Kidney (tissue), 22 donors: ENCODE measurements at places on chromosomes 7 and 10. TPM values are rescaled to one million over a fixed set of nuclear protein-coding genes. Genes with fewer than 3 reads are reported as not detected.

Gene FRMPD2
- total RNA-seq: 0.47 TPM

Gene FAM180A
- 1.7 TPM for total RNA-seq

Gene VAX1
- not detected for total RNA-seq

Gene DPP6
- 1.8 TPM for total RNA-seq

Gene GNGT1
- total RNA-seq: 0.35 TPM

Gene YAE1
- 19.7 TPM for total RNA-seq

Gene ANXA8L1
- total RNA-seq: not detected

Gene INHBA
- 5.9 TPM for total RNA-seq

GRCh38 chr10:71465551-71466252 is 69.0 kb downstream of the CDH23 start:
- peak; percentile 37 for DNase-seq

- DNase-seq: peak; percentile 83
Observed at GRCh38 chr10:44569193-44570091, 184.5 kb upstream of the CXCL12 start.

DNA sequence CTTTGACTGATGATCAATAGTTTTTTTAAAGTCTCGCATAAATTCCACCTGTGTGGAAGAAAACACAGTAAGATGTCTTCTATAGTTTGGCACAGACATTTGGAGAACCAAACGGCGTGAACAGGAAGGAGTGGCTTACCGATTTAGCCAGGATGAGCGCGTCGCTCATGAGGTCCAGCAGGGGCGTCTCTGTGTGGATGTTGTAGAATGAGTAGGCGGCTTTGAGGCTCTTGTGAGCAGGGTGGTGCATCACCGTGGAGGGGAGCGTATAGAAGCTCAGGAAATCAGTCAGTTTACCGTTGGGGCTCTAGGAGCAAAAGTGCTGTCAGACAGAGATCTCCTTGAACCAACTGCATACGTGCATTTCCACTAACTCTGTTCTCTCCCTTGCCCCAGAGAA is 15.5 kb downstream of the RPP38 start:
- no peak for DNase-seq

- DNase-seq: no peak
Observed at GRCh38 chr7:131882321-131882720, 325.9 kb upstream of the PODXL start.

DNA sequence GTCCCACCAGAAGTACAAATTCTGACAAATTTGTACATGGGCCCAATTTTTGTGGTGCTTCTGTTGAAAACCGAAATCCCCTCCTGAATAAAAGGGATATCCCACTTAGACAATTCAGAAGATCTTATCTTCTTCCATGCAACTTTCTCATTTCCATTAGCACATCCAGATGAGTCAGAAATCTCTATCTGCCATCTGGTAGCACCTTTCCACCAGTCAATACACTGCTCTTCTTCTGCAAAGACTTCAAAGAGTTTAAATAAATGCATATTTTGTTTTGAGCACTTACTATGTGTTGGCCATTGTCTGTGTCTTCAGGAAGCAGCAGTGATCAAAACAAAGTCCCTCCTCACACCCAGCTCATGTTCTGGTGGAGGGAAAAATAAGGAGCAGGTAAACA is 12.7 kb upstream of the KLF6 start:
- DNase-seq: no peak

GRCh38 chr10:86899670-86900276 is 57.6 kb downstream of the MMRN2 start:
- peak; percentile 86 for DNase-seq

DNA sequence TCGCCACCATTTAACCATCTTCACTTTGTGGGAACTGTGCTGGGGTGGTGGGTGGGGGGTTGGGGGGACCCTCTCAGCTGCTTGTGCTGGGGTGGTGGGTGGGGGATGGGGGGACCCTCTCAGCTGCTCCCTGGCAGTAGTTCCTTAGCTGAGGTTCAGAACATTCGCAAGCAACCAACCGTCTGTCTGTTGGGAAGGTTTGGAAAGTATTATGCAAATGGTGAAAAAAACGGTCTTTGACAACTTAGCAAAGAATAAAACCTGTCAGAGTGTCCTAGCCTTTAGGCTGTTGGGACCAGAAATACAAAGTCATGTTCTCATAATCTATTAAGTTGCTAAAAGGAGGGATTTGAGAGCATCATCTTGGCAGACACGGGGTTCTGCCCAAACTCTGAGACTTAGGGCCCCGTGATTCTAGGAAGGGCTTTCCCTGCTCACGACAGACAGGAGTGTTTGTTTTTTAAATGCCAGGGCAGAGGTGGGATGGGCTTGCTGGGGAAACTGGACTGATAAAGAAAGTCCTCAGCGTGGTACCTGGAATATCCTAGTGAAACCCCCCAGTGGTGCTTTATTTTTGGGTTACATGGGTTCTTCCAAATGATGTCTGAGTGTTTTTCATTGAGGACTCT is 14.1 kb upstream of the SRGN start:
- no peak for DNase-seq

GRCh38 chr7:156793334-156793733 is 99.6 kb downstream of the LMBR1 start:
- no peak for DNase-seq

- DNase-seq: no peak
Observed at GRCh38 chr7:24842449-24843241, 85.4 kb upstream of the GSDME start.

DNA sequence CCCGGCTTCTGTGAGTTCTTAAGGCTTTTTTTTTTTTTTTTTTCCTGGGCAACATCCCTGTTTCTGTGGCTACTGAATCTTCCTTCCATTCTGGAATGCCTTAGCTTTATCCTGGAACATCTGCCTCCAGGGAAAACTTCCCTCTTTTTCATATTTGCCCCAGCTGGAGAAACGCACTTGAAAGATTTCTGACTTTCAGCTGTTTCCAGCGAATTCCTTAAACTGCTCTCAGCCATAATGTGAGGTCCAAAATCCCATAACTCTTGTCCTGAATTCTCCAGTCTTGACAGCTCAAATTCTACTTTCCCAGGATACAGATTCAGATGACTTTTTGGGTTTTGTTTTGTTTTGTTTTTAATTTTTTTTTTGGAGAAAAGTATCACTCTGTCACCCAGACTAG is 263.6 kb upstream of the AUTS2 start:
- DNase-seq: no peak

DNA sequence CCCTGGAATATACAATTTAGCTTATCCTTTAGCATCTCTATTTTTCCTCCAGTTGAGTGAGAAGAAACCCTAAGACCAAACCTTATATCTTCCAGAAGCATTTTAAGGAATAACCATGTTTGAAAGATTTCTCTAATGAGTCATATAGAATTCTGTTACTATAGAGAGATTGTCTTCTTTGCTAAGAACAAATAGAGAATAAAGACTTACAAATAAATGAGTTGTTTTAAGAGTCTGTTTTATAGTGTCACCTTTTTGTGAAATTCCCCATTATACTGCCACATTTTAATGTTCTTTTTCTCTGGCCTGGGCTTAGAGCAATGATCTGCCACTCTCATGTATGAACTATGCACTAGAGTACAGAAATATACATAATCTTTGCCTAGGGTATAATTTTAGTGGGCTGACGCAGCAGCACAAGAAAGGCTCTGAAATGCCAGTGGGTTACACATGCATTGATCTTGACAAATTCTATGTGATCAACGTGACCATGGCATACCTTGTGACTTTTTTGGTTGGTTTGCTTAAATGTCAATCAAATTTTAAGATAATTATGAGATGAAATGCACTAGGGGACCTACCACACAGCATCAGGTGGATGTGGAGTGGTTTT is 145.1 kb upstream of the MKLN1 start:
- no peak for DNase-seq

DNA sequence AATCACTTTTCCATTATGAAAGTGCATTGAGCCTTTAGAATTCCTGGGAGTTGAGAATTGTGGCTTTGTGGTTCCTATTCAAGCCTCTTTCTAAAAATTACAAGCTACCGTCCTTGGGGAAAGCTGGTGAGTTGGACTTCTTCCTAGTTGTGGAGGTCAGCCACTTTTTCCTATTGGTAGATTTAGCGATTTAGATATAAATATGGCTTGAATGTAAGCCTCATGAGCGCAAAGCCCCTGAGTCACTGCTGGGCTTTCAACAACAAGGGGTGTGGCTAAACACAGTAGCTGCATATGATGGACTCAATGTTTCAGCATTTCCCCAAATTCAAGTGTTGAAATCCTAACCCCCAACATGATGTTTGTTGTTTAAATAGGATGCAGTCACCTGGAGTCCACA is 150.0 kb upstream of the IGFBP3 start:
- no peak for DNase-seq

DNA sequence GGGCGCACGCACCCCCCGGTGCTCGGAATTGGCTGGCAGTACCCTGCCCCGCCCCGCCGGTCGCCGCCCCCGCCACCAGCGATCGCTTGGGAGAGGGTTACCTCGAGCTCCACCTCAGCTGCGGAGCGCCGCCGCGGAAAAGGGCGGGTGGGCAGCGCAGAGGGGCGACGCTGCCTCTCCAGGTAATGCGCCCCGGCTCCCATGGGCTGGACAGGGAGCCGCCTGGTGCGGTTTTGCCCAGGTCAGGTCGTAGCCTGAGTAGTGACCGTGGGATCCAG is 1.3 kb downstream of the PFKFB3 start:
- DNase-seq: no peak

DNA sequence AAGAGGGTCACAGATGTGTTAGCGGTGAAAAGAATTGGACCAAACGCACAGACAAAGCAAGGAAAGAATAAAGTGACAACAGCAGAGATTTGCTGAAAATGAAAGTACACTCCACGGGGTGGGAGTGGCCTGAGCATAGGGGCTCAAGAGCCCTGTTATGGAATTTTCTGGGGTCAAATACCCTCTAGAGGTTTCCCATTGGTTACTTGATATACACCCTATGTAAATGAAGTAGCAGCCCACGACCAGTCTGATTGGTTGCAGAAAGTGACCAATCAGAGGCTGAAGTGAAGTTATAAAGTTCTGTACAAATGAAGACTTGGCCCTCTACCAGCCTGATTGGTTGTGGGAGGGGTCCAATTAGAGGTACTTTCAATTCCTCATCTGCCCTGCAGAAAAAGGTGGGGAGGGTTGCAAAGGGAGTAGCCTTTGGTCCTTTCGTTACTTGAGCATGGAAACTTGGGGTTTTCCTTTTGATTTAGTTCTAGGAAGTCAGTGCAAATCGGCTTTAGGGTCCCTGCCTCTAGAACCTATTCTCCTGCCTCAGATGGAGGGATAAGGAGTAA is 125.6 kb upstream of the PRPS1L1 start:
- no peak for DNase-seq

DNA sequence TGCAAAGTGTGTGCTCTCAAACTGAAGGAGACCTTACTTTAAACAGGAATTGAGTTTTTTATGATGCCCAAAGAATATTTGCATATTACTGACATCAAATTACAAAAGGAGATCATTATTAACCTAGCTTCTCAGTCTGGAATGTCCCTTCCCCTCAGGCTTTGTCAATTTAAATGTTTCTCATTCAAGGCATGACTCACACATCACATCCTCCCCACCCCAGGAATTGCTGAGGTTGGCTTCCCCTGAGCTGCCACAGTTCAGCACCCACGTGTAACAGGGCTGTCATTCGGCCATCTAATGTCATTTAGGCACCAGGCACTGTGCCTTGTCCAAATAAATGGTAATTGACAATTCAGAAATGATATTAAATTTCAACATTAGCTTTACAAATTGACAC is 305.9 kb upstream of the MGMT start:
- no peak for DNase-seq

GRCh38 chr10:34147641-34148304 is 667.3 kb downstream of the PARD3 start:
- DNase-seq: no peak

- no peak for DNase-seq
Observed at GRCh38 chr10:61136139-61136538, 192.2 kb upstream of the RHOBTB1 start.

DNA sequence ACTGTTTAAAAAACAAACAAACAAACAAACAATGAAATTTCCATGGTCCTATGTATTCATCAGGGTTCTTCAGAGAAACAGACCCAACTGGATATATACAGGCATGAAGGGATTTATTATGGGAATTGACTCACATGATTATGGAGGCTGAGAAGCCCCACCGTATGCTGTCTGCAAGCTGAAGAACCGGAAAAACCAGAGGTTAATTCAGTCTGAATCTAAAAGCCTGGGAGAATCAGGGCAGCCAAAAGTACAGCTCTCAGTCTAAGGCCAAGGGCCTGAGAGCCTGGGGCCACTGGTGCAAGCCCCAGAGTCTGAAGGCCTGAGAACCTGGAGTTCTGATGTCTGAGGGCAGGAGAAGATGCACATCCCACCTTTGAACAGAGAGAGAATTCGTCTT is 163.5 kb downstream of the MDFIC start:
- no peak for DNase-seq

GRCh38 chr7:125074141-125074540 is 144.5 kb upstream of the POT1 start:
- DNase-seq: no peak

DNA sequence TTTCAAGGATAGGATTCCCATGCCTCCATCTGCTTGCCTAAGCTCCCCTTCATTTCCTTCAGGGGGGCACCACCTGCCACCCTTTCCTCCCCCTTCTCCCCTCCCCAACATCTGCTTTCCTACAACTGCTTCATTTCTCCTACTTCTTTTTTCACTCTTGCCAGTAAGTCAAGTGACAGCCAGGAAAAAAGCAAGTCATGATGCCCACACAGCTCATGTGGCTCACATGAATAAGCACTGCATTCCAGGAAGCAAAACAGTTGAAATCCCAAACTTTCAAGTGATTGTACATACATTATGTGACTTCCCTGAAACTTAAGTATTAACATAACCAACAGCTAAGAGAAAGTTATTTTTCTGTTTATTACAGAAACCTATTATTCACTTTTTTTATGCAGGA is 78.6 kb downstream of the TNS3 start:
- no peak for DNase-seq
